ENCODE measurements at places on chromosomes 2 and 18.

- DNase-seq: no peak
These were observed 891.6 kb upstream of the ZEB2 start for GRCh38 chr2:145411493-145411892.

GRCh38 chr2:45919711-45920111 is 268.2 kb downstream of the PRKCE start:
- no peak for DNase-seq

DNA sequence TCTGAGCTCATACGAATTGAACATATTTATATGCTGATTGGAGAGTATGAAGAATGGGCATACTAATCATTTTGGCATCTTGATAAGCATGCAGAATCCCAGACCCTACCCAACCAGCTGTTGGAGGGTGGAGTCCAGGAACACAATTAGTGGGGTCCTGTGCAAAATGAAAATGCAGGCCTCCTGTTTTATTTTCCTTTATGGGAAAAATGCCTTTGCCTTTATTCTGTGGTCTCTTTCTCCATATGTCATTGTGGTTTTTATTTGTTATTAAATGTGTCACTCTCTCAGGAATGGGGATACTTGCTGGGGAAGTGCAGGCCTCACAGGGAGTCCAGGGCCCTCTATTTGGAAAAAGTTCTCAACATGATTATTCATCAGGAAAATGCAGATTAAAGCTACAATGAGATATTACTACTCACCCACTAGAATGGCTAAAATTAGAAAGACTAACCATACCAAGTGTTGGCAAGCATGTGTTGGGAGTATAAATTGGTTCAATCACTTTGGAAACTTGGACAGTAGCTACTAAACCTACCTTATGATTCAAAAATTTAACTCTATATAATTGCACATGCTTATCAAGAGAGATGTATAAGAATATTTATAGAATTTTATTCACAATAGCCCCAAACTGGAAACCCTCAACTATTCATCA is 223.1 kb upstream of the FBXO11 start:
- DNase-seq: no peak

DNA sequence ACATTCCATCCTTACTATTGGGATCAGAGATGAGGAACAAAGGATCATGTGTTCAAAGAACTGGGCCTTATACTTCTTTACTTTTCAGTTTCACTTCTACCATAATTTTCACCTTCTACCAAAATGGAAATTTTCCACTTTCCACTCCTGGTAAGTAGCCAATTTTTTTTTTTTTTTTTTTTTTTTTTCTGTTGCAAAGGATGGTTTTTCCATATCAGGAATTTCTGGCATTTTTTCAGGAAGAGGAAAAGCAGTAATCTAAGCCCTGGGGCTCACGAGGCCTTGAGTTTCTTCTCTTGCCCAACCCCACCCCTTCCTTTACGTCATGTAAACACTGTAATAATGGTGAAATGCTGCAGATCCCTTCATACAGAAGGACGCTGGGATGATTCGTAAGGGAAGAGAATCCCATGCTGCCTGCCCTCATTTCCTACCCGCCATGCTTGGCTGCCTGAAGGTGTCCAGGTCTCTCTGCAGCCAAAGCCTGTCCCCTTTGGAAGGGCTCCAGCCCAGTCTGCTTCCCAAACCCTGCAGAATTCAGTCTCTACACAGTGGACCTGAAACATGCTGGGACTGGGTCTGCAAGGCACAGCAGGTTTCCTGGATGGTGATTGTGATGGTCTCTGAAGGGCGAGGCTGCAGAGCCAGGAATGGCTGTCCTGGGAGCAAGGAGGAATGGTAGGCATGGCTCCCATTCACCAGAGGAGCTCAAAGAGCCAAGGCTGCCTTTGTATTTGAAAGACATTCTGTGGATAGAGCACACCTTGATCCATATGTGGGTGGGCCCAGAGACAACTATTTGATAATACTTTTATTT is 57.0 kb downstream of the EFR3B start:
- no peak for DNase-seq

Data from stimulated activated CD8-positive, alpha-beta memory T cell treated with anti-CD3 and anti-CD28 coated beads, Interleukin-7, amount 100 ng/mL, for 1 hour (primary cell).